ENCODE measurements at places on chromosomes 5 and 9.
A peak's percentile ranks its signal among the peaks of the same experiment; 100 is the strongest.

DNA sequence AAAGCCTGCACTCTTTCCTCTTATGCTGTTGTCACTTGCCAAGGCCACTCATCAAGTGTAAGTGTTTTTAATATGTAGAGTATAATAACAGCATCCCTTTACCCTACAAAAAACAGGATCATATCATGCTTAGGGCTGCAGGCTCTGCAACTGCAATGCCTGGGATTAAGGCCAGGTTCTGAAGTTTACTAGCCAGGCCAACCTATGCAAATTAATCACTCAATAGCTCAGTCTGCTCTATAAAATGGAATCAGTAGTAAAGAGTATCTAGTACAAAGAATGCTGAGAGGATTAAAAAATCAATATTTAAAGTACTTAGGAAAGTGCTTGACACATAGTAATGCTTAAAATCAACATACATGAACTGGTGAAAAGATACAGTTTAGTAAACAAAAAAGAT is 253.3 kb downstream of the EDIL3 start:
- no peak for DNase-seq

DNA sequence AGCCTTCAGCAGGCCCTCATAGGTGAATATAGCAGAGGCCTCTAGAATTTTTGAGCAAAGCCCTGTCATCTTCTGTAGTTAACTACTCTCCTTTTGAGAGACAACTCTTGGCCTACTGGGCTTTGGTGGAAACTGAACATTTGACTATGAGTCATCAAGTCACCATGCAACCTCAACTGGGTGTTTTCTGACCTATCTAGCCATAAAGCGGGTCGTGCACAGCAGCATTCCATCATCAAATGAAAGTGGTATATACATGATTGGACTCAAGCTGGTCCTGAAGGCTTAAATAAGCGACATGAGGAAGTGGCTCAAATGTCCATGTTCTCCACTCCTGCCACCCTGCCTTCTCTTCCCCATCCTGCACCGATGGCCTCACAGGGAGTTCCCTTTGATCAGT is 1115.5 kb downstream of the TAF11L14 start:
- DNase-seq = no peak

GRCh38 chr9:33472881-33473615 is 676 bp downstream of the NOL6 start:
- DNase-seq = peak; percentile 26

DNA sequence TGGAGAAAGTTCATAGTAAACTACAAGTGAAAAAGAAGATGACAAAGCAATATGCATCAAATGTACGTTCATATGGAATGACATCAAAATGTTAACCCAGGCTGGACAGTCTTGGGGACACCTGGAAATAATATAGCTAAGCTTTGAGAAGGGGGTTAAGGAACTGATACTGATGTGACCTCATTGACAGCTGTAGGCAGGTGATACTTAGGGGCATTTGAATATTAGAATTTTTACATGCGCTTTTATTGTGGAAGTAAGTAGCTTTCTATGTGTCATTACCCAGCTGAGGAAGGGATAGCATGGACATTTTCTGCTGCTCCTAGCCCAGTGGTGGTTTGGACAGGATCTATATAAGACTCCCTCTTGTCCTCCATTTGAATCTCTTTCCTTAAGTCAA is 299.7 kb downstream of the CWC27 start:
- no peak for DNase-seq

GRCh38 chr5:55211184-55211874 is 15.8 kb downstream of the MCIDAS start:
- no peak for DNase-seq

- no peak for DNase-seq
Measured at GRCh38 chr9:119289740-119290433, 79.3 kb downstream of the BRINP1 start.

DNA sequence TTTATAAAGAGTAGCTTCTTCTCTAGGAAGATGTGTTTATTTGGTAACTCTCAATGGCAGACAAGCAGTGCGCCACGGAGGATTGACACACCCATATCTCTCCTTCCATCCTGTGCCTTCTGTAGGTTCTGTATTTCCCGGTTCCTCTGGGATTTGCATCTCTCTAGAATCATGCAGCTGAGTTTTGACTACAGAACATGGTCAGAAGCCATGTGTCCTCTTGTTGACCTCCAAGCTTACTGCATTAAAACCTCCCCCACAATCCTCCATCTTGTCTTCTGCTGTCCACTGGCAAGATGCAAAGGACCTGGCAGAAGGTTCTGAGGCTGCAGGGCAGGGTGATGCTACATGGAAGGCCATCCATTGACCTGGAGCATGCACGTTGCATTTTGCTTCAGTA is 482.0 kb downstream of the DMRT2 start:
- DNase-seq = no peak

DNA sequence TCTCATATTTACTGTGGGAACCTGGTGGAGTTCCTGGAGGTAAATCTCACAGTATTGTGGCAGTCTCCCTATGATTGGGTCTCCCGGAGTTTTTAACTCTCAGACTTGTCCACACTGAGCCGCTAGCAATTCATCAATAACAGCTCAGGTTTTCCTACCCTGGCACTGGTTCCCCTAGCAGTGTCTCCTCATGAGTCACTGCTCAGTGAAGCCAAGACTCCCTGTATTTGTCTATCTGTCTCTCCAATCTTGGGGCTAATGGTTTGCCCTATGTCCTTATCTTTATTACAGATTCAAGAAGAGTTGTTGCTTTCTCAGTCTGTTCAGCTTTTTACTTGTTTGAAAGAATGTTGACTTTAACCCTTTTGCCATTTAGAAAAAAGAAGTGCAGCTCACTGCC is 176.7 kb upstream of the FGF10 start:
- no peak for DNase-seq

- DNase-seq = peak; percentile 93
Measured at GRCh38 chr9:35905912-35906679, at the start of gene HRCT1. Gene HRCT1, plus strand, starts transcription at chr9:35906202. Its CDS starts 86 bp downstream, at chr9:35906288.

- DNase-seq = no peak
Measured at GRCh38 chr5:74412066-74412465, 228.5 kb downstream of the ENC1 start.

GRCh38 chr9:3215658-3216057 is 310.1 kb downstream of the RFX3 start:
- DNase-seq = no peak

DNA sequence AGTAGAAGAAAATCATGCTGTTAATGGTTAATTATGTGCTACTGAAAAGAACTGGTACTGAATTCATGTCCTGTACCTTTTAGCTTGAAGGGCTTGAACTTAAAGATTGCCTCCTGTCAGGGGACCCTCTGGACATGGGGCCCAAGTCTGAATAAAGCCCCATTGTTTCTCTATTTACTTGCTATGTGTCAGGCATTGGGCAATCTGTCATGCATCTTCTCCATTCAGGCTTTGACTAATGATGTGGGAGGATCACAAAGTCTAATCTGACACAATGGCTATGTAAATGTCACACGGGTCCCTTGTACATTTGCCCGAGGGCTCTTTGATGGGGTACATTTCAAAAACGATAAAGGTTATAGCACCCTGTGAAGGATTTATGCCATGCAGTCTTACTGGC is 64.0 kb upstream of the TUSC1 start:
- DNase-seq = no peak

- DNase-seq = no peak
Measured at GRCh38 chr9:106981396-106982287, 118.7 kb downstream of the ZNF462 start.

DNA sequence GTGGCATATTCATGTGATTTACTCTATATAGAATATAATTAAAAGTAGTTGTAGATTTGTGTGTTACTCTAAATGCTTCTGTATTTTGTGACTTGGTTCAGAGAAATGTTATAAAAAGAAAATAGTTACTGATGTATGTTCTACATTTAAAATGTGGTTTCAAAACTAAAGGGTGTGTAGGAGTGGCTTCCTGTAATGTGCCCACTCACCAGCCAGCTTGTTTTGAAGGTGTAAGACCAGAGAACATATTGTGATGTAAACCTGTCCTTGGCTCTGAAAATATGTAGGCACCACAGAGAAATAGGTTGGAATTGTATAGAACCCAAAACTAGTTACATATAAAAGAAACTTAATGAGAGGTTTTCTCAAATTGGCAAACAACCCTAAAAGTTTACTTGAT is 51.2 kb upstream of the ARRDC3 start:
- DNase-seq = no peak

DNA sequence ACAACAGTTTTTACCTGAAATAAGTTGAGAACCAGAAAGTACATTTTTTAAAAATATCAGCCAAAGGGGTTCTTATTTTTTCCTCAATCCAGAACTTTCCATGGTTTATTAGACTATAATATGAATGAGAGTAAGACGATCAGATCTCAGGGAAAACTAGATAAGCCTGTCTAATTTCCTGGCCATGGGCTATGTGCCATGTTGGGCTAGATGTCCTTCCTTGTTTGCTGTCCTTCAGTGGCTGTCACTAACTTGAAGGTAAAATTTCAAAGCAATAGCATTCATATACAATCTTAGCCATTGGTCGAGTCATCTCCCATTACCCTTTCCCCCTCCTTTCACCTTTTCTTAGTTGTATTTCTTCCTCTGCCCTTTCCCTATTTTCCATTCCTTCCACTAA is 179.5 kb upstream of the PPP1R2B start:
- no peak for DNase-seq

GRCh38 chr9:84751921-84752320 is 82.4 kb downstream of the NTRK2 start:
- no peak for DNase-seq

DNA sequence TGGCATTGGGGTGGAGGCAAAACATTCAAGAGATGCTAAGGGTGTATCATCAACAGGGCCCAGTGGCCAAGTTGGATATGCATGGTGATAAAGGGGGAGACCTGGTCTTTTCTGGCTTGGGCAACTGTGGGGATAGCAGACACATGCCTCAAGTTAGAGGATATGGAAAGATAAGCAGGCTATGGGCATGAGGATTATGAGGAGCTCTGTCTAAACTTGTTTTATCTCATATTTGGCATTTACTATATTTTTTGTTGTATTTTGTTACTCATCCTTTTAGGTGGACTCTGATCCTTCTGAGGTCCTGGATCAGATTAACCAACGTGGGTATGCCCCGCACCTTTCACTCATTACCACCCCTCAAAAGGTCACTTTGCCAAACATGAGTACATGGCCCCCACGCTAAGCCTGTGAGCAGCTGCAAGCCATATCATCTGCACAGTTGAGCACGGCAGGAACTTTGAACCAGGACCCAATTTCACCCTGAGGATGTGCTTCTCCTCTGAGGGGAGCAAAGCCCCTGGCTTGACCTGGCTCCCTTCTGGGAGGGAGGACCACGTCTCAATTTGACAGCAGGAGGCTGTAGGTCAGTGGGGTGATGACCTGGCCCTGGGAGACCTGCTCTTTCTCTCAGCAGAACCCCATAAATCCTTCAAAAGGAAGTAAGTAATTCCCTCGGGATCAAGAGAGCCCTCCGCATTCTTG is 71.1 kb upstream of the CD180 start:
- peak; percentile 65 for DNase-seq

DNA sequence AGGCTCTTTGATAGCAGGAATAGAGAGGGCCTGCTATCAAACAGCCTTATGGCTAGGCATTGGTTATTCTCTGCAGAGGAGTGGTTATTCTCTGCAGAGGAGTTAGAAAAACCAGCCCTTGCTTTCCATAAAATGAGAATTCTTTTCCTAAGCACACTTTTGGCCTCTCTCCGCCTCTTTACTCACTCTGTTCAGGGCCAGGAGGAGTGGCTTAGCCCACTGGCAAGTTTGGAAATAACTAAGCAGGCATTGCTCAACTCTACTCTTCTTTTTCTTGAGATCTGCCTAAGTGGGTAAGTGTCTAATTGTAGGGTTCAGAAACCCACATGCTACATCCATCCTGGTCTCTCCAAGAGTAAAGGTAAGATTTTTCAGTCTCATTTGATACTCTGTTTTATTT is 341.7 kb downstream of the KIAA0825 start:
- no peak for DNase-seq

DNA sequence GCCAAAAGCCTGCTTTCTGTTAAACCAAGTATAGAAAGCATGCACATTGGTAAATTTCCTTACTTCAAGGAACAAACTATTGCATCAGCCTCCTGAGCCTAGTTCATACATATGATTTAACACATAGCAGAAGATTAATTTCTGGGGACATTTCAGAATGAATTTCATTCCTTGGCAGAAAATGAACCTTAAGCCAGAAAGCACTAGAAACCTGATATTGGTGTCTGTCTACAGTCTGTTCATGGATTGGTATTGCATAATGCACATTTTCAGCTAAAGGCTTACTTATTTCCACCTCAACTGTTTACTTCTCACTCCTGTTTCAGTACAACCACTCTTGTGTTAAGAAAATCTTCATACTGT is 1471.8 kb upstream of the NUDT12 start:
- no peak for DNase-seq

- no peak for DNase-seq
Measured at GRCh38 chr9:112308588-112308987, 24.8 kb downstream of the PTBP3 start.

GRCh38 chr9:74458832-74459231 is 38.3 kb upstream of the RORB start:
- no peak for DNase-seq

GRCh38 chr5:68932830-68933434 is 160.9 kb upstream of the SLC30A5 start:
- no peak for DNase-seq

GRCh38 chr9:124852121-124852828 is 985 bp upstream of the WDR38 start:
- peak; percentile 34 for DNase-seq

DNA sequence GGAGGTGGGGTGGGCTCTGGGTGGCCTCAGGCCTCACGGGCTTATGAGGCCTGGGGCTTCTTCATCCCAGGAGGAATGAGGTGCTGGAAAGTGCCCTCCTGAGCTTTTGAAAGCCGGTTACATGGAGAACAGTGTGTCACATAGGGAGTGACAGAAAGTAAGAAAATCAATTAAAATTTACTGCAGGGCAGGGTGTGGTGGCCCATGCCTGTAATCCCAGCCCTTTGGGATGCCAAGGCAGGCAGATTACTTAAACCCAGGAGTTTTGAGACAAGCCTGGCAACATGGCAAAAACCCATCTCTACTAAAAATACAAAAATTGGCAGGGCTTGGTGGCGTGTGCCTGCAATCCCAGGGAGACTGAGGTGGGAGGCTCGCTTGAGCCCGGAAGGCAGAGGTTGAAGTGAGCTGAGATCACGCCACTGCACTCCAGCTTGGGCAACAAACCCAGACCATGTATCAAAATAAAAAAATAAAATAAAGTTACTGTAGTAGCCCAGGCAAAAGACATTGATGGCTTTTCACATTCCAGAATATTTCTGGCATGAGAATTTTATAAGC is 125.8 kb upstream of the DAPK1 start:
- DNase-seq = no peak

- no peak for DNase-seq
Measured at GRCh38 chr5:140977003-140977402, 10.7 kb downstream of the PCDHAC2 start.

- DNase-seq = no peak
Measured at GRCh38 chr9:106060885-106061284, 366.5 kb downstream of the TMEM38B start.

GRCh38 chr9:74953235-74953751 is 581 bp upstream of the C9orf40 start:
- DNase-seq = peak; percentile 22

- DNase-seq = no peak
Measured at GRCh38 chr5:171629628-171630349, 155.8 kb upstream of the SMIM23 start.

Data from ovary (tissue), 10 donors.